ENCODE measurements at places on chromosomes 7 and 10.
A peak's percentile ranks its signal among the peaks of the same experiment; 100 is the strongest.

- DNase-seq = no peak
Observed at GRCh38 chr10:131706476-131706875, 194.3 kb upstream of the PPP2R2D start.

- no peak for DNase-seq
Observed at GRCh38 chr10:32943395-32943794, 14.6 kb downstream of the ITGB1 start.

- no peak for DNase-seq
Observed at GRCh38 chr10:25555865-25556264, 378.2 kb upstream of the MYO3A start.

DNA sequence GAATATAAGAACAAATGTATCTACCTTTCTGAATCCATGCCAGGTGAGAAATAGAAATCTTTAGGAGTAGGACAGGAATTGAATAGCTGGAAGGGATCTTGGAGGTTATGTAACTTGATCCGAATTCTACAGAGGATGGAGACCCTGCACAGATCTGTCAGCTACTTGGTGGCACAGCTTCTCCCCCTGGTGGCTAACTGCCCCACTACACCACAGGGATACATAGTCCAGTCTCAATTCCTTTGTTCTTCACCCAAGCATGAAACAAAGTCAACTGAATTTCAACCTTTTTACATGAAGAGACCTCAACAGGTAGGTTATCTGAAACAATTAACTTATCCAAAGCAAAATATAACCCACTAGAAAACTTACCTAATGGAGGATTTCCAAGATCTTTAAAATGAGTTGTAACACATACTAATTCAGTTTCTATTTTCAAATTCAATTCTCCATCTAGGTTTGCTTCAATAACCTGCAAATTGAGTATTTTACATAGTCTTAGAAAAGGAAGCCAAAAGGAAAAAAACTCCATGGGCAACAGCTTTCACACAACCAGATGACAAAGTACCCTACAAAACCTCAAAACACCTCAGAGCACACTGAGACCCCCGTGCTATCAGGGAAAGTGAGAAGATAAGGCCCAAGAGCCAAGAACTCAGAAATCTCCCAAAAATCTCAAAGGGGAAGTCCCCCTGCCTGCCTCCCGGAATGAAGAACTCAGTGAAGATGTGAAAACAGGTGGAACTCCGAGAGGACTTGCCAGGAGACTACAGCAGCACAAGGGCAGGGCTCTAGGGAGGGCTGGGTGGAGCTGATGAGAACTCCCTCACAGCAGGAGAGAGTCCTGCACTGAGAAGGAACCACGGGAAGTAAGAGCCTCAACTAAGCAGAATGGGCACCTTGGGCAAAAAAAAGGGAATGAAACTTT is 10.3 kb downstream of the HUS1 start:
- peak; percentile 8 for DNase-seq

GRCh38 chr7:43083106-43083505 is 29.3 kb upstream of the HECW1 start:
- no peak for DNase-seq

DNA sequence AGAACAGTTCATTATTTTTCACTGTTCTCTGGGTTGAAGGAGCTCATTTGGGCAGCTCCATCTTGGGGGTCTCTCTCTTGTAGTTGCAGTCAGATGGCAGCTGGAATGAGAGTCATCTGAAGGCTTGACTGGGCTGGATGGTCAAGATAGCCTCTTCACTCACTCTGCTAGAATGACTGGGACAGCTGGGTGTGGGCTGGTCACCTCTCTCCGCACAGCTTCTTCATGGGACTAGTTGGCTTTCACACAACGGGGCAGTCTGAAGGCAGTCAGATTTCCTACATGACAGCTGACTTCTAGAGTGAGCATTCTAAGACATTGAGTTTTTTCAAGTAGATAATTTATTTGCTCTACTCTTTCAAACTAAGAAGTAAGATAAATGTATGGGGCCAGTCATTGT is 13.1 kb downstream of the PLEKHA1 start:
- no peak for DNase-seq

DNA sequence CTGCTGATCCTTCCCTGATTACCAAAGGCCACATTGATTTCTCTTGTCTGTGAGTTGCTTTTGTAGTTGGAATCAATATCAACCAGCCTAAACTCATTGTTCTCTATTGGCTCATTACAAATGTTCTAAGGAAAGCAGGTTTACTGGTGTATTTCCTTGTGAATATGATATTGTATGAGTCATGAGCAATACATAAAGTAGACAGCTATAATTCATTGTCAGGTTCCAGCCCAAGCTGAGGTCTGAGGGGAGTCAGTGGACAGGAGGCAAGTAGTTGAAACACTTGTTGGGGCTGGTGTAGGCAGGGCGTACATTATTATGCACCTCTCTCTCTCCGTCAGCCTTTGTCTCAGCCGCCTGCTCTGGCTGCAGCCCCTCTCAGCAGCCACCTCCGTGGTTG is 451.7 kb downstream of the IPMK start:
- DNase-seq = no peak

- no peak for DNase-seq
Observed at GRCh38 chr10:122748496-122748895, 48.9 kb upstream of the C10orf120 start.

- no peak for DNase-seq
Observed at GRCh38 chr10:124419635-124420034, 912 bp upstream of the OAT start.

GRCh38 chr10:13684252-13684791 is 97.6 kb downstream of the PRPF18 start:
- DNase-seq = no peak

- peak; percentile 21 for DNase-seq
Observed at GRCh38 chr7:126700807-126701604, 551.7 kb downstream of the GRM8 start.

- DNase-seq = no peak
Observed at GRCh38 chr7:75716992-75717626, 21.6 kb downstream of the HIP1 start.

DNA sequence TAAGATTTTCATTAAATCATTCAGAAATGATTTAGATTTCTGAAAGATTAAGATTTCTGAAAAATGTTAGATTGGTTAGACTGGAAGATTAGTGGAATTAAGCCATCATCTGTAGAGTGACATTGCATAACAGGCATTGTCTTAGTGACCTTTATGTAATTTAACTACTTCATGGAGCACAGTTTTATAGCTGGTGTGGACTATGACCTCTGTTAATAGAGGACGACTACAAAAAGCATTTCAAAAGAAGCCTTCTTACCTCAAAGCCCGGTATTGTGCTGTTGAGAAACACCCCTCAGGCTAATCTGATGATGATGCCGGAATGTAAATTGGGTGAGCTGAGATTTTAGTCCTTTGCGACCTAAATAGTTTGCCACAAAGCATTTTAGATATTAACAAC is 55.6 kb downstream of the GALNT11 start:
- DNase-seq = no peak

DNA sequence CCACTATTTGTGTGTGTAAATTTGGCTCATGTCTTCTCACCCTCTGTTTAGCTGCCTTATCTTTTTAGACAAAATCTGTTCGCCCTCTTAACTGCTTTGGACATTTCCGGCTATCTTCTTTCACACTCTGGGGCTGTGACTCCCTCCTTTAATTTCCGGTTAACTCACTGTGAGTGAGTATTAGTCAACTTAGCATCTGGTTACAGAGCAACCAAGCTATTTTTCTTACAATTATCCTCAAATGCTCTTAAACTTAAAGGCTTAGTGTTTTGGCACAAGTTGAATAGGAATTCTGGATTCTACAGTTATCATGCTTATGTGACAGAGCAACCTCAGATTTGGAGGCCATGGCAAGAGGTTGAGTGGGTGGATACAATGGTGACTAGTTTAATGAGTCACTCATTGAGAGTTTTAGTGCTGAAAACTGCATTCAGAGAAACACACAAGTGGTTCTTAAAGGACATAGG is 177.6 kb upstream of the SEMA3A start:
- DNase-seq = no peak

DNA sequence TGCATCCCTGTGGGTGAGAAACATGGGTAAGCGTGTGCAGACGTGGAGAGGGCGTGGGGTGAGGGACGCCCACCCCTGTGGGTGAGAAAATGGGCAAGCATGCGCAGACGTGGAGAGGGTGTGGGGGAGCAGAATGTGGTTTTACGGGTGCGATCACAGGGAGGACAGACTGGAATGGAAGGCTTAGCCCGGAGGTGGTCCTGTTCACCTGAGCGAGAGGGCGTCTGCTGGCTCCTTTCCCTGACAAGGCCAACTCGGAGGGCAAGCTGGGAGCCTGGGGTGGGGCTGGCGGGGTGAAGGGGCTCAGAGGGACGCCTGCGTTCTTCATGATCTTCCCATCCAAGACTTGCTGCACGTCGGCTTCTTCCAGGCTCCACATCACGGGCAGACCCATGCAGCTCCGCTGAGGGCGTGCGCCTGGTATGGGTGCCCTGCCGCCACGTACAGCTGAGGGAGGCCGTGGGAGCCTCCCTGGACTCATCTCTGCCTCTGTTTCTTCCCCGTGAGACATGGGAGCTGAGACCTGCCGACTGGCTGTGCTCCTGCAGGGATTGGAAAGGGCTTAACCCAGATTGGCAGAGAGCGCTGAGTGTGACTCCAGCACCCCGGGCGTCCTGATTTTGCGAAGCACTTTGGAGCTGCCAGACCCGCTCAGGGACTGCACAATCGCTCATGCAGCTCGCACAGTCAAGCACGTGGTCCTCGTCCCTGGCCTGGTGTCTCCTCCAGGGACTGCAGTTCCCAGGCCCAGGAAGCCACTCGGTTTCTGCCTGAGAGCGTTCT is 74.3 kb upstream of the SHH start:
- DNase-seq = no peak

DNA sequence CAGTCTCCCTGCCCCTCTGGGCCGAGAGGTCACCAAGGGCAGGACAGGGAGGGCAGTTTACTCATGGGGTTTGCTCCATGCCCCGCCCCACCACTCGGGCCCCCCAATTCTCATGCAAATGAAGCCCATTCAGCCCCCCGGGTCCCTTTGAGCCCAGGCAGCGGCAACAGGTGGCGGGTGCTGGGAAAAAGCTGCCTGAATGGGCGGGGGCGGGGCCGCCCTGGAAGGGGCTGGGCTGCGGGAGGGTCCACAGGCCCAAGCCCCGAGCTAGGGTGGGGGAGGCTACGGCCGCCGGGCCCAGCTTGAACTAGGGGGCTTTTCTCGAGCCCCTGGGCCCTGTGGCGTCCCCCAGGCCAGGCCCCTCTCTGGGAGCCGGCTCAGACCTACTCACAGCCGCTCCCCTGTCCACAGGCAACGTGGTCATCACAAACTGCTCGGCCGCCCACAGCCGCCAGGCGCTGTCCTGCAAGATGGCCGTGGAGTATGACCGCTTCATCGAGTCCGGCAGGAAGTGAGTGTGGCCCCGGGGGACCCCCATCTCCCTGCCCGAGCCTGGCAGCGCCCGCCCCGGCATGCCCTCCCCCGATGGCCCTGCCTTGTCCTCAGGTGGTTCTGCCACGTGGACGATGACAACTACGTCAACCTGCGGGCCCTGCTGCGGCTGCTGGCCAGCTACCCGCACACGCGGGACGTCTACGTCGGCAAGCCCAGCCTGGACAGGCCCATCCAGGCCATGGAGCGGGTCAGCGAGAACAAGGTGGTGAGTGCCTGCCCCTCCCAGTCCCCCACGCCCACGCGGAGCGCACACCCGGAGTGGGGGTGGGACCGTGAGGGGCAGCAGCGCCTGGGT is 5.5 kb downstream of the LFNG start:
- DNase-seq = no peak

GRCh38 chr7:36600869-36601530 is 123.3 kb downstream of the AOAH start:
- no peak for DNase-seq

All from effector memory CD4-positive, alpha-beta T cell (primary cell).